AG09319 (cell line): ENCODE measurements at places on chromosomes 3 and 15.

- peak; percentile 76 for DNase-seq
Measured at GRCh38 chr15:98727115-98728040, 79.0 kb downstream of the IGF1R start.

GRCh38 chr3:46141813-46142212 is 66.3 kb downstream of the CCR1 start:
- no peak for DNase-seq

DNA sequence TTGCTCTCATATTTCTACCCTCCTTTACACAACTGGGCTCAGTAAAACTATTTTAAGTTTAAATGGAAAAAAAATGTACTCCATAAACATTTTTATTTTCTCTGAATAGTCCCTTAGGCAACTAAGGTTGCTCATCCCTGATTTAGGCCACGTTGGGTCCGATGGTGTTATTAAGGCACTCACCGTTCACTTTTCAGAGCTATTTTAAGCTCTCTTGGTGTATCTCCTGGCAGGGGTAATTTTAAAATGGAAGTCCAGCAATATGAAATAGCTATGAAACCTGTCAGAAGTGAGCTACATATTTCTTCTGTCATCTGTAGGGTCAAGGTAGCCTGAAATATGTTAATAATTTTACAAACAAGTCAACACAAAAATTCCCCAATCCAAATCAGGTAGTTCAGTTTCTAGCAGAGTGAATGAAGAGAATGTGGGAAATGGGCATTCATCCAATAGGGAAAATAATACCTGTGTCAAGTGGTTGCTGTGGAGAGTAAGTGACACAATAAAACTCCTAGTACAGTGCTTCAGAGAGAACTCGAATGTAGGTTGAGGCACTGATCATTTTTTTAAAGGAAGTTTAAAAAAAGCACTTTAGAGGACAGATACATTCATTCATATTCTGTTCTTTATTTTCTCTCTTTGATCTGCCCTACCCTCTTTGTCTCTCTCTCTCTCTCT is 209.3 kb upstream of the FEZF2 start:
- DNase-seq = no peak

GRCh38 chr3:24042174-24043059 is 97.3 kb downstream of the NR1D2 start:
- DNase-seq = peak; percentile 52

GRCh38 chr15:32833379-32833821 is 115.6 kb downstream of the GREM1 start:
- DNase-seq = no peak

- no peak for DNase-seq
Measured at GRCh38 chr15:65334586-65335231, 30.2 kb downstream of the RNU5B-1 start.

DNA sequence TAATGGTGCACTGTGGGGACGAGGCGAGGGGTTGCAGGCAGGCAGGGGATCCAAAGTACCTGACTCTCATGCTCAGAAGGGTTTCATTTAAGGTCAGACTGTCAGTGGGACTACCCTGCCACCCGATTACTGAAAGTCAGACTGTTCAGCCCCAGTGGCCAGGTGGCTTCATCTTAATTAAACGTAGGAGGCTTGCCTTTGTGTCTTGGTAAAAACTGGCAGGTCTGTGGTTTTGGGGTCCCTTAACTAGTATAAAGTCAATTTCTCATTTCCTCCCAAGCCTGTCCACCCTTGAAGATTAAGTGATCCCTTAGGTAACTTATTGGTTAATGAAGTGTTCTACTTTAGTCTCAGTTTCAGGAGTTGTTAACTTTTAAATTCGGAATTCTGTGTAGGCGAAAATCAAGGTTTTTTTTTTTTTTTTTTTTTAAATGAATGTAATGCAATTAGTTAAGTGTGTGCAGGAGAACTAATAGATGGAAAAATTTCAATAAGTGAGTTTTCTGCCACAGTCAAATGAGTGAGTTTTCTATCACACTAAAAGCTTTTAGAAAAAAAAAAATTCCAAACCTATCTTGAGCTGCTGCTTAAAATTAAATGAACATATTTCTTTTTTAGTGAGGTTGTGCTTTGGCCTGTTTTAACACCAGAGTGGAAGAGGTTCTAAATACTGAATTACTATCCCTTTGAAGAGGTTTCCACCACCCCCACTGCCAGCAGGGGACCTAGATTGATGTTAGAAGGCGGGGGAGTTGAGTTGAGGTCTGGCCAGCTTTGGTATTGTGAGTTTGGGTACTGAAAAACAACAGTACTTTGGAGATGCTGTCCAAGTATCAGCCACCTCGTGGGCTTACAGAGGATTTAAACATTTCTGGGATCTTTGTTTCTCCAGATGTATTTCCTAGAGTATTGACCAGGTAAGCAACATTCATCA is 15.2 kb downstream of the ITPR1 start:
- DNase-seq = no peak

DNA sequence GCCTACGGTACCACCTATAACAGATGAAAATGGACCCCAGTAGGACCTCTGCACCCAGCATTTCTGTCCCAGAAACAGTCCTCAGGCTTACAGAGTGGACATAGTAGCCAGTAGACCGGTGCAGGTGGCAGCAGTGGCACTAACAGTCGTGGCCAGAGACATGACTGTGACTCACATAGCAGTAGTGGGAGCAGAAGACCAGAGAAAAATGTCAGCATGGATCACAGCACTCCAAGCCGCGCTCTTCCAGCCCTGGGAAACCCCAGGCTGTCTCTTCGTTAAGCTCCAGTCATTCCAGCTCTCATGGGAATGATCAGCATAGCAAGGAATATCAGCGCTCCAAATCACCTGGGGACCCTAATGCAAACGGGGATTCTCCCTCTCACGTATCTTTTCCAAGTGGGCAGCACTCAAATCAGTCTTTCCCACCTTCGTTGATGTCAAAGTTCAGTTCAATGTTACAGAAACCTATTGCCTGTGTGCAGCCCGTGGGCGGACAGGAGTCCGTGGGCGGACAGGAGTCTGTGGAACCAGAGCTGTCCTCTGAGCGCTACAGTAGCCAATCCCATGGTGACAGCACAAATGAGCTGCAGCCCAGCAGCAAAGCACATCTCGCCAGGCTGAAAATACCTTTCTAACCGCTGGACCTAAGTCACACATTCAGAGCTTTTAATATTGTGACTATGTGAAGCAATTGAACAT is 10.5 kb downstream of the BFSP2 start:
- no peak for DNase-seq

- no peak for DNase-seq
Measured at GRCh38 chr3:123449102-123449996, 459 bp upstream of the ADCY5 start.

- no peak for DNase-seq
Measured at GRCh38 chr3:151015767-151016477, 43.4 kb upstream of the CLRN1 start.

DNA sequence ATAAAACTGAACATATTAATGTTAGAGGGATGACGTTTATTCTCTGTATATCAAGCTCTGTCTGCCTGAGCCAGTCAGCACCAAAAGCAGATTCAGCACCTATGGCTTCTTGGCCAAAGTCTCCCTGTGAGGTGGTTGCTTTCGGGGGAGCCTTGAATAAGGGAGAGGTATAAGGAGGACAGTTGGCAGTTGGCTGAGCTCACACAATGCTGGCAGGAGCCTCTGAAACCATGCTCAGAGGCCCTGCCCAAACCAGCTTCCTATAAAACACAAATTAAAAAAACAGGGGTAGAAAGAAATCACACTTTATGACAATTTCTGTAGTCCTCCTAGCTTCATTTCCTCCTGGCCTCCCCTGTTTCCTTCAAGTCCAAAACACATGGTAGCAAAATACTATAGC is 18.8 kb downstream of the ARHGEF3 start:
- no peak for DNase-seq

DNA sequence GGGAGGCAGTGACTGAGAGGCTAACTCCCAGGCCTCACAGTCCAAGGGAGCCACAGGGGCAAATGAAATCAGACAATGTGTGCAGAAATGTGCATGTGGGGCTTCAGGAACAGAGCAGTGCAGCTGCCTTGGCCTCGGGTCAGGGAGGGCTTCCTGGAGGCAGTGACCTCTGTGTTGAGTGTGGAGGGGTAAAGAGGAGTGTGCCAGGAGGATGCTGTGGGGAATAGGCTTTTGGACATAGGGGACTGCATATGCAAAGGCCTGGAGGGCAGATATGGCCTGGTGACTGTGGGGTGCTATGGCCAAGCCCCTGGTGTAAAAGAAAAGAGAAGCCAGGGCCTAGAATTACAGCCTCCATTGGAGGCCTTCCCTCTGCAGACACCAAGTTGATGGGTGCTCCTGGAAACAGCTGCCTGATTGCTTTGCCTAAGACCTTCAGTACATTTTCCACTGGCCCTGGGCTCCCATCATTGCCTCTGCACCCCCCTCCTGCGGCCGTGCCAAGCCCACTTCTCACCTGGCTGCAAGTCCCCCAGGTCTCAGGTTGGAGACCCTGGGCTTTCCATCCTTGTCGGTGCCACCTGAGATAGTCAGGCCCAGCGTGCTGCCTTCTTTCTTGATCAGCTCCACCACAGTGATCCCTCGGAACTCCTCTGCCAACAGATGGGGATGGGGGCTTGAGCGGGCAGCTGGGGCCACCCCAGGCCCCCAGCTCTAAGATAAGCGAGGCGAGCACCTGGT is 15.1 kb downstream of the GRIP2 start:
- no peak for DNase-seq

DNA sequence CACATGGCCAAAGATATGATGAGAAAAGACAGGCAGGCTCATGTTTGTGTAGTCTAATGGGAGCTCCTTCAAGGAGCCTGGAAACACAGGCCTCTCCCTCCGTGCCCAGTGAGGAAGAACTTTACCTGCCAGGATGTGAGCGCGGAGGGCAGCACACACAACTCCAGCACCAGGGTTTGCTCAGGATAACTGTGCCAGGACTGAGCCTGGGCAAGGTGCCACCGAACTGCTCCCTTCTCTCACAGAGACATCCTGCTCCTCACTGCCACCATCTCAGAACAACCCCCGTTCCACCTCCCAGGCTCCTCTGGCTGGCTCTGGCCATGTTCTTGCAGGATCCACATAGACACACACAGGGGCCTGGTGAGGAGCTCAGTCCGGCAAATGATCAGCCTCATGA is 87.4 kb downstream of the NUP210 start:
- DNase-seq = no peak

DNA sequence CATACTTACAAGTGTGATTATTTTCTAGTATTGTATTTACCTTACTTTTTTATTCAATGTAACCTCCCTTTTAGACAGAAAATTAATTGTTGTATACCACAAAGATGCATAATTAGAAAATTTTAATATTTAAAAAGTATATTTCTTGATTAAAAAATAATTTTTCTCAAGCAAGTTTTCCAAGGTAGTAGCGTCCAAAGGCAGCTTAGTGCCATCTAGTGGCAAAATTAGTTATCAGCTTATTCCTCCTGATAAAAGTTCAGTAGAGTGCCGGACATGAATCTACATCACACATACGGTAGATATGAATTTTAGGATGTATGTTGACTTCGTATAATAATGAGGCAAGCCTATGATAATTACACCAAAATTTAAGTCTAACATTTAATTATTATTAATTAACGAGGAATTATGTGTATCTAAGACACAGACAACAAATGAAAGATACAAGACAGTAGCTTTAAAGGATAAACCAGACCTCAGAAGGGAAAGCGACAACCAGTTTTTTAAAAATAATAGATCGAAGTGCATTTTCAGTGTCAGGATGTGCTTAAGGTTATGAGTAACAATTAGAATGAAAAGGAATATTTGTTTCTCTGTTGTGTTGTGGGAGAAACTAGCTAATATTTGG is 405.9 kb downstream of the ROBO1 start:
- no peak for DNase-seq

DNA sequence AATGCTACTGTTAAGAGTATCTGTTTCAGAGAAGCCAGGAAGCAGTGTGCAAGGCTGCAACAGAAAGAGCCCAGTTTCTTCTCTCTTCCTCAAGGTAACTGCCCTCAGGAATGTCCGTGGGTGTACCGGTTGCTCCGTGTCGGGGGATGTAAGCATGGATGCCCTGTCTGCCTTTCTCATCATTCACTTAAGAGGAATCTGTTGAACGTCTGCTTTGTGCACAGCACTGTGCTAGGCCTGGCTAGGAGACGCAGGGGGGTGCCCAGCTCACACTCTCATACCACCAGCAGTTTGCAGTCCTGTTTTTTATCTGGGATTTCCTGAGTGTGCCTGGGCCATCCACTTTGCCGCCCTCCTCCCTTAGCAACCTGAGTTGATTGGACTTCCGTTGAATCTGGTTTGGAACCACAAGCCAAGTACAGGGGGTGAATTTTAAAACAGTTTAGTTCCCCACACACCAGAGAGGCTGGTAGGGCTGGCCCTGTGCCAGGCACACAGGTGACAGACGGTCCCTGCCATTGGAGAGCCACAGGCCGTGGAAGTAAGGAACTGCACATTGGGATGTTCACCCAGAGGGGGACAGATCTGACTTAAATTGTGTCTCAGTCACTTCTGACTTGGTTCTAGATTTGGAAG is 11.2 kb downstream of the BOC start:
- no peak for DNase-seq

DNA sequence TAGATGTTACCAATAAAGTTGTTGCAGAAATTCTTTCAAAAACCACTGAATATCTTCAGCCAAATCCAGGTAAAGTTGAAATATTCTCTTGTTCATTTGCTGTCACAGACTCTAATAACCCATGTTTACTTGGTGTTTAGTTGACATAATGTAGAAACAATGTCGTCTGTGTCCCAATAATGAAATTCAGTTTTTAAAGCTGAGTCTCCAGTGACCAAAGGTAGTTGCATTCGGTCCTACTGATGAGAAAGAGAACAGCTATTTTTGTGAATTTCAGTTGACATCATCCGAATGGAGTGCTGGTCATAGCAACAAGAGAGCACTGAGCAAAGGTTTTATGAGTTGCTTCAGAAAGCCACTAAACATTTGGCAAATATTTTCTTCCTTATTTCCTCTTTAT is 88.8 kb upstream of the ADAMTSL3 start:
- DNase-seq = no peak

DNA sequence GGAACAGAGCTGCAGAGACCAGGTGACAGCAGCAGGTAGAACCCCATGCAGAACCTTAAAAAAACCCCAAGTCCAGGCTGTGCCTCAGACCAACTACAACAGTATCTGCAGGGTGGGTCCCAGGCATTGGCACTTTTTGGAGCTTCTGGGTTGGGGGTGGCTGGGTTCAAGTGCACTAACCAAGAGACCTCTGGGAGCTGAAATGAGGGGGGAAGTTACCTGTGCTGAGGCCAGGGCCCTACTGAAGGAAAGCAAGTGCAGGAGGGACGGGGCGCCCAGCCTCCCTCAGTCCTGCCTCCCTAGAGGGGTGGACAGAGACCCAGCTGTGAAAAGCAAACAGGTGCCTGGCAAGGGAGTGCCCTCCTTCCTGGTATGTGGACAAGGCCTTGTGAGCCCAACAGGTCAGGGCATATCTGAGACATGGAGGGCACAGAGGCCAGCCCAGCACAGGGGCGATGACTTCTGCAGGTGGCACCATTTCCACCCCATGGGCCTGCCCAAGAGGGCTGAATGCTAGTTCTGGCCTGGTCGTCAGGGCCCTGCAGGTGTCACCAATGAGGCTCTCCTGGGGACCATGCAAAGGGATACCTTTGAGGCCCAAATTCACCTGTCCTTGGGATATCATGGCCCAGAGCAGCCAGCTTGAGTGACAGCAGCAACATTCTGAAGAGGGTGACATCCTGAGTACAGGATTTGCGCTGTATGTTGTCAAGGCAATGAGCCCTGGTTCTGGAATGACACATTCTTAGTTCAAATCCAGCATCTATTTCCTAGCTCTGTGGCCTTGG is 18.7 kb downstream of the CTSH start:
- no peak for DNase-seq

- no peak for DNase-seq
Measured at GRCh38 chr3:195084746-195085145, 186.2 kb downstream of the XXYLT1 start.

GRCh38 chr15:65399001-65399706 is 21.4 kb upstream of the IGDCC3 start:
- DNase-seq = no peak

GRCh38 chr3:11434563-11435096 is 162.4 kb downstream of the ATG7 start:
- no peak for DNase-seq
